Dorsolateral prefrontal cortex (tissue), 122 donors: ENCODE measurements at places on chromosomes 7 and 10.
A peak's percentile ranks its signal among the peaks of the same experiment; 100 is the strongest.

DNA sequence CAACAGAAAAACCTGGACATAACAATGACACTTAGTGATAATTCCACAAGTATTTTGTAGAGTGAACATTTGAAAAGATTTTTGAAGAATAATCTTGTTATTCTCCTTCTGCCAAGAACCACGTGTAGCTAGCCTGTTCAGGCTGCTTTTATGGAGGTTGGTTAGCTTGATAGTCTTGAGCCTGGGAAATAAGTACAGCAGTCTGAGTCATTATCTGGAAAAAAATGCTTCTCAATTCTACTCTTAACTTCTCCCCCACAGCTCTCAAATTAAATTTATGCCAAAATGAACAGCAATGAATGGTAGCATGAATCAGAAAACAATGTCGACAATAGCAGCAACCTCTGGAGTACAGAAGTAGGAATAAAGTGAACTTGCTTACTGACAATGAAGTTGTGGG, 63.2 kb downstream of the GPR37 start:
- DNase-seq = no peak

DNA sequence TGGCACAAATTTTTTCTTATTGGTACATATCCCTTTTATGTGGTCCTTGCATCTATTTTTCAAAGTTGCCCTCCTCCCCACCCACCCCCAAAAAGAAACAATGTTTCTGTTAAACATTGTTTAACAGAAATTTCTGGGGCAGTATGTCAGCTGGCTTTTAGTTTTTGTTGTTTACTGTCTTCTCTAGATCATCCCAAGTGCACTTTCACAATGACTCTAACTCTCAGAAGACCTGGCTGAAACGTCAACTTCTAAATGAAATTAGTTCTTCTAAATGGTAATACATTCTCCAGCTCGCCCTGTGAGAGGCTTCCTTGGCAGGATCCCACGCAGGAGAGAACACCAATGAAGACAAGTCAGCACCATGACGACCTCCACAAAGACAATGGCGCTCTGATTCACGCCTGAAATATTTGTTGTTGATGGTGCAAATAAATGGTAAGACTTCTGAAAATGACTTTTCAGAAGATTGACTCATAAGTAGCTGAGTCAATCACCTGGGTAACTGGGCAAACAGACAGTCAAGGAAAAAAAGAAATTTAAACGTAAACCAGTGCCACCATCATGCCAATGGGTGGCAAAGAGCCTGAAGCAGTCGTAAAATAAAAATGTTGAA, 293.7 kb downstream of the FZD1 start:
- no peak for DNase-seq

GRCh38 chr7:101896941-101897340, 79.5 kb downstream of the CUX1 start:
- no peak for DNase-seq

GRCh38 chr7:80536426-80536825, 24.6 kb upstream of the GNAT3 start:
- no peak for DNase-seq

DNA sequence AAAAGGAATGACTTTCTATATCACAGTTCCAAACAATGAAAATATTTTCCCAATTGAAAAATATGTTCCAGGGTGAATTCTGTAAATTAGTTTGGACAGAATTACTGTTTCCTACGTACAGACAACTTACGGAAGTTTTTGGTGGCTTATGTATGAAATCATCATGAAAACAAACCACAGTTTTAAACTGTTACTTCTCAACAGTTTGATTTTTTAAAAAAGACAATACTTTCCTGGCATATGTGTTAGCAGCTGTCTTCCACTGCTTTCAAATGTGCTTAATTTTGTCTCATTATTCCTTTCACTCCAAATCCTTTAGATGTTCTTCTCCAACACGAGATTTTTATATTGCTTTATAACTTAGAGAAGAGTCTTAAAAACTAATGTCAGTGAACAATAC, 56.2 kb downstream of the SEMA3A start:
- DNase-seq = no peak

DNA sequence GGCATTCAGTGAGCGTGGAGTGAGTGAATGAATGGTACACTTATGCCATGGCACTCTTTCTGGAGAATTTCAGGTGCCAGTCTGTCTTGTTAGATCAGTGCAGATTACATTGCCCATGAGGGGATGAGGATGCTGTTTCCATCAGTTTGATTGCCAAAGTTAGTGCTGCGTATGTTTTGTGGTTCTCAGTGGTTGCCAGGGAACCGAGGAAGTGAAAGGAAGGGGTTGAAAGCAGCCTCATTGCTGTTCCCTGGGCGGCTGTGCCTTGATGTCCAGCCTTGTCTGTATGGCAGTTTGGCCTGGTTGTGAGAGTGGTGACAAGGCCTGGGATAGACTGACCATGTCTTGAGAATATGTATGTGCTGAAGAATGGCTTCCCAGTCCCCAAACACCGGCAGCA, 30.2 kb downstream of the WBP1L start:
- DNase-seq = no peak

GRCh38 chr7:22772885-22773284, 45.9 kb downstream of the IL6 start:
- no peak for DNase-seq

DNA sequence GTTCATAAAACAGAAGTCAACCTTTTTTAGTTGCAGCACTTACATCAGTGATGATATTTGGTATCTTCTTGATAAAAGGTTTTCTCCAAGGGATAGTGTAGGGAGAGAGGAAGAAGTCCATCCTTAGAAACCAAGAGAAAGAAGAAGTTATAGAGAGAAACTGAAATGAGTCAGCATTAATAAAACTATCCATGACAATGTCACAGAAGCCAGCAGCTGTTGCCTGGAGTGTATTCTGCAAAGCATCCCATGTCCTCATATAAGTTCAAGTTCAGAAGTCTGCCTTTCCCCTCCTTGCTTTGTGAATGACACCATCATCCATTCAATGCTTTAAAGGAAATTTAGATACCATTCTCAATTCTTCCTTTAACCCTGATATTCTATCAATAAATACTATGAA, 14.4 kb upstream of the COL1A2 start:
- DNase-seq = no peak

GRCh38 chr7:45089341-45089891, 647 bp upstream of the NACAD start:
- peak; percentile 98 for DNase-seq

DNA sequence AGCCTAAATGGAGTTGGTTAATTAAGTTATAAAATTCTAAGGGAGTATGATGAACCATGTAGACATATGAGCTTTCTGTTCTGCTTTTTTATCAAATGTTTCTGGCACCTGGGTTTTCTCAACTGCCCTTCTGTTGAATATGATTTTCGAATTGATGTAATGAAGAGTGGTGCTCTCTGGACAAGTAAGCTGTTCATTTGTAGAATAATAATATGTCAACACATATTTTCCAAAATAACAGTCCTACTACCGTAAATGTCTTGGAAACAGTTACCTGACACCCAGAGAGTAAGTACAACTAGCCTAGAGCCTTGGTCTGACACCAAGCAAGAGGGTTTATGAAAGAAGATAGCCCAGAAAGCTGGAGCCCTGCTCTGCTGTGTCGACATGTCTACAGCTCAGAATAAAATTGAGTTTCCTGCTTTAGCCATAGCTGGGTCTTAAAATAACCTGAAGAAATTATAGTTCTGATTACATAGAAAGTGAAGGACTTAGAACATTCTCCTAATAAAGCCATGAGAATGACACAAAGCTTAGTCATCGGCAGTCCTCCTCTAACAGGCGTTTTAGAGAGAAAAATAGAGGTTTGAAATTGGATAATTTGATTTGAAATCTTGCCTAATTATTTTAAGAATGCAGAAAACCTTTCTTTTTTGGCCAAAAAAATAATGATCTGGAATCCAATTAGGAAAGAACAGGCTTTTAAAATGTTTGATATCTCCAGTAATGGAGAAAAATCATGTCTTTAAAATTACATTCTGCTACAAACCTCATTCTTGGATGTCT, 25.1 kb downstream of the HDAC9 start:
- no peak for DNase-seq

GRCh38 chr10:103680869-103681236, 174.5 kb downstream of the SH3PXD2A start:
- DNase-seq = no peak

DNA sequence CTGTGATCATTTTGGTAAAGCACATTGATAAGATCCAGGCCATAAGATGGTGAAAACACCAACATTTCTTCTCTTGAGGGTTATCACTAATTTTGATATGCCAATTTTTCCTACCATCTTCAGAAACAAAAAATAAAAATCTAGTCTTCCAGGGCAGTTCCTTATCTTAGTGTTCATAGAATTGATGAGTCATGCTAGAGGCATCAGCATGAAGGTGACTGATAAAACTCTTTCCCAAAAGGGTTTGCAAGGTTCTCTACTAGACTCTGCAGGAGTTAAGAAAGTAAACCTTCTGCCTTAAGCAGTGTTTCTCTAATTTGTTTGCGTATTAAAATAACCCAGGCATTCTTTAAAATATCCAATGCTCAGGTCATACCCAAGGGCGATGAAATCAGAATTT, 483.1 kb upstream of the CNTNAP2 start:
- DNase-seq = no peak

- DNase-seq = no peak
Observed at GRCh38 chr10:47243356-47243755, 56.6 kb upstream of the GDF10 start.

- no peak for DNase-seq
Observed at GRCh38 chr10:10797513-10797912, 220.2 kb upstream of the CELF2 start.

- DNase-seq = no peak
Observed at GRCh38 chr7:128076196-128076795, 45.1 kb upstream of the LRRC4 start.

DNA sequence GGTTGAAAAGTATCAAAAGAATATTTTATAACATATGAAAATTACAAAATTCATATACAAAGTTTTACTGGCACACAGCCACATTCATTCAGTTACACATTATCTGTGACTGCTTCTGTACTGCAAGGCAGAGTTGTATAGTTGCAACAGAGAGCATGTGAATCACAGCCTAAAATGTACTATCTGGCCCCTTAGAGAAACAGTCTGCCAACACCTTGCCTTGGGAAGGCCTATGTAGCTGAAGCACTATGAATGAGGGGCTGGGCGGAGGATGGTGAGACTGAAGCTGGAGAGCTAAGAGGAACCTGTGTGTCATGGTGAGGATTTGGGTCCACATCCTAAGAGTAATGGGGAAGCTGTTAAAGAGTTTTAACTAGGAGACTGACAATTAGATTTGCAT, 35.7 kb downstream of the PDZD8 start:
- DNase-seq = no peak

DNA sequence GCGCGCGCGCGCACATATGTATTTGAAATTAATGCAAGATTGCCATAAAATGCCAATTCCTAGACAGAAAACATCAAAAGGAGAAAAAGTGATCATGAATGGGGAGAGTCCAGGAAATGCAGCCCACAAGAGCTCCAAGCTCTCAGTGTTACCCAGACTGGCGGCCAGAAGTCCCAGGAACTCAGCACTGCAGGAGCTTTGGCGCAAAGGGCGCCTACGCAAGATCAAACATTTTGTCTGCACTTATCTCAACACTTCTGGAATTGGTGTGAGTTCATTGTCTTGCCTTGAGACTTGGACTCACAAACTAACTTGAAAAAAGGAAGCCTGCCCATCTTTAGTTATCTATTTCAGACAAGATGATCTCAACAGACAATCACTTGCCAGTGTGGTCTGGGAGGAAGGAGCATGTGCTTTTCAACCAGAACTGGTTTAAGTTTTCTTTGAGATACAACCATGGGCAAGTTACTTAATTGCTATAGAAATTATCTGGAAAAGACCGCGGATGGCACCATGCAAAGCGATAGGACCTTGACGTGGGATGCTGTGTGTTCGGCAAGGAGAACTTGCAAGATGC, 77.2 kb downstream of the KIAA1549 start:
- DNase-seq = no peak

DNA sequence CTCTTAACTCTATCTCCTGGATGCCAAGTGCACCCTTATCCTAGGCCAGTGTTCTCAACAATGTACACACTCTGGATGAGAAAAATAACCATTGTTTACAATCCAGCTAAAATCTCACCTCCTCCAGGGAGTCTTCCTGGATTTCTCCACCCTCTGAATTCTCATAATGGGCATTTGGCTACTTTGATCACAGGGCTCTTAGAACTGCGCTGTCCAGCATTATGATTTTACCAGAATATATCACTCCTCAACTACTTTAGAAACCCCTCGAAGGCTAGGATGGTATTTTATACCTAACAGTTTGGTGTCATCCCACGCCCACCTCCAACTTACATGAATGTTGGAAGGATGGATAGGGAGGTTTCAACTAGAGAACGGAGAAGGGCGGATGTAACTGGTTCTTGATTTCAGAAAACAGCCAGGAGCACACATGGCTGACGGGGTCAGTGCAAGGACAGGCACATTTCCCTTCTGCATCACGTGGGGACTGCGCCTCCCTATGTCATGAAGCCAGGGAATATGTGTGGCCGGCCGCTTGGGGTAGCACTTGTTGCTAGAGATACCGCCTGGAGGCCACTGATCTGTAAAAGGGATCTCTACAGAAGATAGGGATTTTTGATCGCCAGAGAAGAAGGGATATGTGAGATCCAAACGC, 1.2 kb upstream of the ATP6V0E2 start:
- peak; percentile 86 for DNase-seq

DNA sequence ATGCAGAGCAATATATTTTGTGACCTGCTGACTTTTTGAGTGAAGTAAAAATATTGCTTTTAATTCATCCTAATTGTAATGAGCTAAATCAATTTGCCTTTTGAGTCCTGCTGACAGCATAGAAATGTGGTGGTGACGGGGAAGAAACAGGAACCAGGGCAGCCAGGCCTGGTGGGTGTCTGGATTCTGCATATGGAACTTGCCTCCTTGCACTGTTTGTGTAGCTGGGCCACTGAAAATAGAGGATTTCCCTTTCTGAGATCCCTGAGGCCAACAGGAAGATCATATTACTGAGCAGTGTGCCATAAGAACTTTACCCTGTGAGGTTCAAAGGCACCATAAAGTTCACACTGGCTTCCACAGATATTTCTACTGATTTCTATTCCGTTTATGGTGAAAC, 488.4 kb upstream of the AKR1E2 start:
- DNase-seq = no peak

GRCh38 chr10:76088980-76089379, 657.6 kb downstream of the LRMDA start:
- no peak for DNase-seq

- DNase-seq = peak; percentile 60
Observed at GRCh38 chr10:66931949-66932343, 6.1 kb downstream of the LRRTM3 start.

DNA sequence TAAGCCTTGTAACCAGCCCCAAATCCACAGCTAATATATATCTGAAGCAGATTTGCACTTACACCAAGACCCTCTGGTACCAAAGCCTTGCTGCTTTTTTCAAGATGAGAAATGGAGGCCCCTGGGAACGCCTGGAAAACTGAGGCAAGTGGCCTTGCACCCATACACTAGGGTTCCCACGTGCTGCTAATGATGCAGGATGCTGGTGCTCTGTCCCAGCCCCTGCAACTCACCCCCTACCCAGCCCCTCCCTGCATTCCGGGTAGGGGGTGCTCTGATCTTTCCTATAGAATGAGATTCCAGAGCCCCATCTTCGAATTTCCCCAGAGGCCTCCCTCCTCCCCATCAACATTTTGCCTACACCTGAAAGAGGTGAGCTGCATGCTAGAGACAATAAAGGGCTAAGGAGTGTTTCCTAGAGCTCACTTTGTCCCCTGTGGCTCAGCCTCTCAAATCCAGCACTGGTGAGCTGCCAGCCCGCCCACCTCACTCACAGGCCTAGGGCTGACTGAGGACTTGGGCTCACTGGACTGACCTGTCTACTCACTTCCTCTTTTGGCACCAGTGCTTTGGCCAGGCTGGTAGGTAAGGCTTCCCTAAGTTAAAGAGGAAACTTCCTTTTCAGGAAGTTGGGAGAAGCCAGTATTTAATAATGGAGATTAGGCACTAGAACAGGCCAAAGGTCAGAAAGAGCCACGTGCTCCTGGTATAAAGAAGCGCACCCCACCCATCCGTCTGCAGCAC, 9.8 kb downstream of the RBP4 start:
- DNase-seq = no peak
